ENCODE measurements at places on chromosomes 1 and 21. TPM values are rescaled to one million over a fixed set of nuclear protein-coding genes. Genes with fewer than 3 reads are reported as not detected.

DNA sequence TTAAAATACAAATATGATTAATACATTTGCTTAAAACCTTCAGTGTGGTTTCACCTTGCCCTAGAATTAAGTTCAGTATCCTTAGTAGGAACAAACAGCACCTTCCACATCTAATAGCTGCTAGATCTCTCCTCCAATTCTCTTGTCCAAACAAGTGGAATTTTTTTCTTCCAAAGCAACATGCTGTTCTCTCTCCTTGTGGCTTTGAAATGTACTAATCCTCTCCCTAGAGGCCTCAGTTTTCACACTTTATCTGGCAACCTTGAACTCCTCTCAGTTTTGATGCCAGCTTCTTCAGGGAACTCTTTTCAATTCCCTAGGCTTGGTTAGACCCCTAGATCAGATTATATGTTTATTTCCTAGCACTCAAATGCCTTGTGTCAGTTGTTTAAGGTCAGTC, 87.0 kb downstream of the GLUL start:
- DNase-seq, result no peak

DNA sequence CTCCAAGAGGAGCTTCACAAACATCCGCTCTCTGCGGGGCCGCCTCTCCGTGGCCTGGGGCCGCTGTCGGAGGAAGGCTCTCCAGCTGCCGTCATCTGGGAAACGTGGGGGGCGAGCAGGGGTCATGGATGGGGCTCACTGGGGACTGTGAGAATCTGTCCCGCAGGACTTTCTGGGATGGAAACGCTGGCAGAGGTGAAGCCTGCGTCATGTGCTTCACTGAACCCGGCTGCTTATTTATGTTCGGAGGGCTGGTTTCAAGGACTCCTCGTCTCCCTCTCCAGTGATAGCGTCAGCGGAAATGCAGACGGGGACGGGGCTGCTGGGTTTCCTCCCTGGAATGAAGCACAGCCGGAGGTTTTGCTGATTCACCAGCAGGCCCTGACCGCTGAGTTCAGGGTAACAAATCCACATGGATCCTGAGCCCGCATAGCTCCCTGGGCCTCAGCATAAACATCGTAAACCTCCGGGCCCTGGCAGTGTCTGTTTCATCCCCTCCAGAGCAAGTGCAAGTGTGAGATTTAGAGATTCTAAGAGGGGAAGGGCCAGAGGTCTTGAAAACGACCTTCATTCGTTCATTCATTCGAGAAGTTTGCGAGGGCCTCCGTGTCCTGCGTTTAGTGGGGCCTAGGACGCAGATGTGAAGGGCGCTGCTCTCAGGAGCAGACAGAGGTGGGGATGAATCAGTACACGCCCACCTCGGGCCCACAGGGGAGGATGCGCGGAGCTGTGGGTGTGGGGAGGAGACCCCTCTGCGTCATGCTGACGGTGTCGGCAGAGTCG, 7.0 kb upstream of the POFUT2 start:
- DNase-seq, result peak; percentile 87

DNA sequence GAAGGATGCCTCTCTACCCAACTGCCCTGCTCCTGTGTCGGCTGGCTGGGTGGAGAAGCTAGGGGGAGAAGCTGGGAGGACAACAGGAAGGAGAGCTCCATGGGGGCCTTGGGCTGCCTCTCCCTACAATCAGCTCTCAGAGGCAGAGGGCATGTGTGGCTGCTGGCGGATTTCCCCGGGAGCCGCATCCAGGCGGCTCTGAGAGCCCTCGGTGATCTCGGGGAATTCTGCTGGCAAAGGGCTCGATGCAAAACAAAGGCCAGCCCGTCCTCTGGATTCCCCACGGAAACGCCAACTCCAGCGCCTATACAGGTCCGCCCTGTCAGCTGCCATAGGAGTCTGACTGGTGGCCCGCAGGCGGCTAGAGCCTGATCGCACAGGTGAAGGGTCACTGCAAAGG, 26.4 kb upstream of the EVA1B start:
- DNase-seq, result no peak

Gene OR2T35
- not detected for total RNA-seq

Gene ZNF683
- not detected for total RNA-seq

Gene OLIG2
- not detected for total RNA-seq

Gene TMEM79
- 90.4 TPM for total RNA-seq

Gene ZNF593OS
- not detected for total RNA-seq

All from suprapubic skin (tissue), 4 donors.